ENCODE measurements at places on chromosomes 4 and X. TPM values are rescaled to one million over a fixed set of nuclear protein-coding genes. Genes with fewer than 3 reads are reported as not detected.

DNA sequence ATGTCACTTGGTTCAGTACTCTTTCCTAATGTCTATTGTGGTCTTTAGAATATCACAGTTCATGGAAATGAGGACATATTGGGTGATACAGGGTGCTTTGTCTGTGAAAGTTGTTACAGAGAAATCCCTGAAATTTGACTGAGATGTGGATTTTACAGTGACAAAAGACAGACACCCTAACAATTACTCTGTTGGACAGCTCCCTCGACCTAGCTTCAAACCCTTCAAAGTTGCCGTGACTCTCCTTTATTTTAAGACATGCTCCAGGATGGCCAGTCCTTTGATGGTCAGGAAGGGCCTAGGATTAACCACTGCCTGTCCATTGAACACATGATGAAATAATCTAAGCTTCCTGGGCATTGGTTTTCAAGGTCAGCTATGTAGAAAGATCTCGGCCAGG, 4.0 kb downstream of the DCX start:
- DNase-seq, result no peak

DNA sequence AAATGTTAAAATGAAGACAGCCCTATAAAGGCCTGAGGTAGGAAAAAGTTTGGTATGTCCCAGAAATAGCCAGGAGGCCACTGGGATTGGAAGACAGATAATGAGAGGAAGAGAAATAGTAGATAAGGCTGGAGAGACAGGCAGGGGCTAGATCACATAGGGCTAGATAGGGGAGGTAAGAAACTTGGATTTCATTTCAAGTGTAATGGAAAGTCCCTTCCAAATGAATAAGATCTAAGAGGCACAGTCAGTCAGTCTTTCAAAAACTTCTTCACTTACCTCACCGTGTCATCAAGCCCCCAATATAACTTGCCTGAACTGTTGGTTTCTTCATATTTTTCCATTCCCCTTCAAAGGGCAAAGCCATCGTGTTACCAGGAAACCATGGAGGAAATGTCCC, 121.8 kb downstream of the SPCS3 start:
- DNase-seq, result no peak

GRCh38 chr4:17781300-17782287, at the start of gene FAM184B:
TSS of gene FAM184B (minus strand) at chr4:17781621. CDS start at chr4:17781299, 322 bp downstream.
- DNase-seq, result peak; percentile 57

GRCh38 chr4:173490256-173490655, 39.8 kb downstream of the HAND2 start:
- DNase-seq, result no peak

GRCh38 chr4:157010630-157011029, 39.0 kb upstream of the PDGFC start:
- no peak for DNase-seq

- no peak for DNase-seq
These were observed 1.4 kb upstream of the NR0B1 start for GRCh38 chrX:30310429-30311206.

DNA sequence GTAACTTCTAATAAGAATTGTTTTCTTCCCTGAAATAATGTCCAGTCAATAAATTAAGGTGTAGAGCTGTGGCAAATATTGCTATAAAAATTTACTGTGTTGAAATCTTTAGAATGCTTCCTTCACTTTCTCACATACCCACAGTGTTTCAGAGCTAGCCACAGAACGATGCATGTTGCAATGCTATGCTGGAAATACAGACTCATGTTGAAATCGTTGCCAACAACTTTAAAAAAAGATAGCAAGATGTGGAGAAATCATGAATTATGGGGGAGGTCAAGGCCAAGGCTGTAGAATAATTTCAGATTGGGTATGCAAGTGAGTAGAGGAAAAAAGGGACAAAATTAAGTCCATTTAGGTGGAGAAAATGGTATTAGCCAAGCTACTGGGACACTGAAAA, 204.8 kb downstream of the VEGFC start:
- no peak for DNase-seq

C1QTNF7 gene
- total RNA-seq, result not detected

PHEX gene
- total RNA-seq, result 0.17 TPM

Measured in glutamatergic neuron (in vitro differentiated cells).